ACHN (cell line): ENCODE measurements at places on chromosomes 12 and 14.

- peak; percentile 75 for DNase-seq
Observed at GRCh38 chr12:52884526-52885293, 20.2 kb downstream of the KRT8 start.

DNA sequence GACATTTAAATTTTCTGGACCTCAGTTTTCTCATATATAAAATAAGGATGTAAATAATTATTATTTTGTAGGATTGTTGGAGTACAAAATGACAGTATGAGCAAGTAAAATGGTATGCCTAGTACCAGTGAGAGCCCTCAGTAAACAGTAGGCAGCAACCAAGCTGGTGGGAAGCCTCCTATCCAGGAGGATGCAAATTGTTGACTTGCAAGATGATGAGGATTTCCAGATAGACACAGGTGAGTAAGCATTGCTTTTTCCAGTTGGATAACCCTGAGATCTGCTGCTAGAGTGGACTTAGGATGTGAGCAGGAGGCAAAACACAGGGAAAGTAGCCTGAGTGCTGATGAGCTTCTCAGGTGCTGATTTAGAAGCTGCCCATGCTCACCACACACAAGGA is 28.2 kb upstream of the AMIGO2 start:
- DNase-seq: no peak

- DNase-seq: no peak
Observed at GRCh38 chr14:45246691-45247090, 6.3 kb downstream of the MIS18BP1 start.

- DNase-seq: no peak
Observed at GRCh38 chr12:104577581-104577981, 120.8 kb downstream of the CHST11 start.

- DNase-seq: no peak
Observed at GRCh38 chr14:103288076-103288766, 45.8 kb upstream of the EIF5 start.

GRCh38 chr12:13228579-13228978 is 32.1 kb downstream of the EMP1 start:
- DNase-seq: no peak

GRCh38 chr12:20317554-20317953 is 50.8 kb upstream of the PDE3A start:
- DNase-seq: no peak

DNA sequence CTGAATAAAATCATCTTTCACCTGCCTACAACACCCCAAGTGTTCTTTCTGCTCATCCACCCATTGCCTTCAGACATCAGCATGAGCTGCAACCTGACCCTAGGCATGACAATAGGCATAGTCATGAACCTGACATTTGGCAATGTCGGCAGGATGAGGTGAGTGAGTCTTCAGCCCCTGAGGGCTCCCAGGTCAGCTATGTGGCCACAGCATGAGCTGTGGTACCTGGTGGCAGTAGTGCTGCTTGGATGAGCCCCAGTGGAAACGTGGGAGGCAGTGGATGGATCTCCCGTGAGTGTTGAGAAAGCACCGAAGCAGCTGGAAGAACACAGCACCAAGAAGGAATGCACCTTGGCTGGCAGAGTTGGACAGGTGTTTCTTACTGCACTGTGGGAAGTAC is 334.8 kb upstream of the FAR2 start:
- DNase-seq: no peak

GRCh38 chr12:52667509-52667908 is 12.7 kb downstream of the KRT1 start:
- DNase-seq: peak; percentile 17

GRCh38 chr12:94114166-94114565 is 34.2 kb upstream of the PLXNC1 start:
- no peak for DNase-seq

- no peak for DNase-seq
Observed at GRCh38 chr14:58817846-58818245, 180.1 kb downstream of the DACT1 start.

GRCh38 chr12:79689477-79690141 is 1.2 kb downstream of the PAWR start:
- DNase-seq: peak; percentile 70

DNA sequence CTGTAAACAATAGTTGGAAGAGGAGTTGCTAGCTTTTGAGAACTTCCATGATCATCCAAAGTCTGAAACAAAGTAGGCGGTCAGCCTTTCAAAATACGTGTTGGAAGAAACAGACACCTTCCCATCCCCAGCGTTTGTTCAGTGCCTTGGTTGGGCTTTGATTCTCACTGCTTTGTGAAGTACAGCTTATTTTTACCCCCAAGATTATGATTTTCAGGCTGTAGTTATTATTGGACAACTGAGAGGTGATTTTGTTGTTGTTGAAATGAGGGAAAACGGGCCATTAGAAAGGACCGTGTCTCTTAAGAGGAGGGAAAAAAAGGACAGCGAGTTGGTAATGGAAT is 921 bp upstream of the CEP83 start:
- peak; percentile 40 for DNase-seq

GRCh38 chr12:91769736-91770135 is 375.9 kb downstream of the BTG1 start:
- DNase-seq: no peak

- DNase-seq: no peak
Observed at GRCh38 chr12:97474161-97474560, 11.6 kb downstream of the RMST start.

DNA sequence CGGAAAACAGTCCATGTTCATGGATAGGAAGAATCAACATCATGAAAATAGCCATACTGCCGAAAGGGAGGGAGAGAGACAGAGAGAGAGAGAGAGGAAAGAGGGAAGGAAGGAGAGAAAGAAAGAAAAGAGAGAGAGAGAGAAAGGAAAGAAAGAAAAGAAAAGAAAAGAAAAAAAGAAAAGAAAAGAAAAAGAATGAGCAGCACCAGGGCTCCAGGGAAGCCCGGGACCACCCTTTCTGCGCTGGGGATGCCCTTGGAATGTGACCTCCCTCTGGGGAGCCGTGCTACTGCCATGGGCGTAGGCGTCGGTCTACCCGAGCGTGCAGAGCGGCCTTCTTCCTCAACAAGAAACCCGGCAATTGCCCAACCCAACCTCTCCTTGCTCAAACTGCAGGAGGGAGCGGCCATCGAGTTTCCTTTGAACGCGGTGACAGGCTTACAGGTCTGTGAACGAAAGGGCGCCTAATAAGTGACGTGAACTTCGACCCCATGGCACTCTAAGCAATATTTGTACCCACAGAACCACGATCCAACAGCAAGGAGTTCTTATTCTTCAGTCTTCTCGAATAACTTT is 16.9 kb downstream of the OR6S1 start:
- DNase-seq: no peak

DNA sequence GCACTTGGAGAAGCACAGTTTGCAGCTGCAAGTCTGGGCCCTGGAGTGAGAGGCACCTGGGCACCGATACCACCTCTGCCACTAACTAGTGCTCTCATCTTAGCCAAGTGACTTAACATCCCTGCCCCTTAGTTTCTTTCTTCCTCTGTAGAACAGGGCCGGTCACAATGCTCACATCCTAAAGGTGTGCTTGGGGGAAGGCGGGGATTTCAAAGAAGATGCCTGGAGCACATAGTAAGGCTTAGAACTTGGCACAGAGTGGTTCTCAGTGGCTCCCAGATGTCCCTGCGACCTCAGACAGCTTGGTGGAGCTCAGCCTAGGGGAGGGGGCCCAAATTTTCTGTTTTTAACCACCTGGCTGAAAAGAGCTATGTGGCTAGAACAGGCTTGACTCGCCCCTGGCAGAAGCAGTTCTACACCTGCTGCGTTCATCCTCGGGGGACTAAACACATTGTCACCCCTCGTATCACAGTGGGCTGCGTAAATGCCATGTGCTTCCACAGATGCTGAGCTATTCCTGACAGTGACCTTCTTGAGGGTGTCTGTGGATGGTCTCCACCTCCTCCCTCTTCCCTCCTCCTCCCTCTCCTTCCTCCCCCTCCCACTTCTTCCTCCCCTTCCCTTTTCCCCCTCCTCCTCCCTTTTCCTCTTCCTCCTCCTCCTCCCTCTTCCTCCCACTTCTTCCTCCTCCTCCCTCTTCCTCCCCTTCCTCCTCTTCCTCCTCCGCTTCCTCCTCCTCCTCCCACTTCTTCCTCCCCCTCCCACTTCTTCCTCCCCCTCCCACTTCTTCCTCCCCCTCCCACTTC is 112.1 kb downstream of the PHETA1 start:
- no peak for DNase-seq

- no peak for DNase-seq
Observed at GRCh38 chr12:3987571-3987970, 114.4 kb upstream of the PARP11 start.

DNA sequence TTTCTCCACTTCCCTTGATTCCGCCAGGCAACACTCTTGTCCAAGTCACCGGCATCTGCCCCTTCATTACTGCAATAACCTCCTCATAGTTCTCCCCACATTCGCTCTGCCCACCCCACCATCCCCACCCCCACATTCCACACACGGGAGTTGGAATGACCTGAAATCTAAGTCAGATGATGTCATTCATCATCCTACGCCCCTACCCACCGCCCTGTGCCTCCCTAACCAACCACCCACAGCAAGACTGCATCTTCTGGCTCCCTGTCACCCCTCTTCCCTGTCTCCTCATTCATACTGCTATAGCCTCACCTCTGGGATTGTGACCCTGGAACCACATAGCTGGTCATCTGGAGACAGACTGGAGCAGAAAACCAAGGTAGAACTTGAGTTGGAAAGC is 7.9 kb upstream of the PWP1 start:
- no peak for DNase-seq

DNA sequence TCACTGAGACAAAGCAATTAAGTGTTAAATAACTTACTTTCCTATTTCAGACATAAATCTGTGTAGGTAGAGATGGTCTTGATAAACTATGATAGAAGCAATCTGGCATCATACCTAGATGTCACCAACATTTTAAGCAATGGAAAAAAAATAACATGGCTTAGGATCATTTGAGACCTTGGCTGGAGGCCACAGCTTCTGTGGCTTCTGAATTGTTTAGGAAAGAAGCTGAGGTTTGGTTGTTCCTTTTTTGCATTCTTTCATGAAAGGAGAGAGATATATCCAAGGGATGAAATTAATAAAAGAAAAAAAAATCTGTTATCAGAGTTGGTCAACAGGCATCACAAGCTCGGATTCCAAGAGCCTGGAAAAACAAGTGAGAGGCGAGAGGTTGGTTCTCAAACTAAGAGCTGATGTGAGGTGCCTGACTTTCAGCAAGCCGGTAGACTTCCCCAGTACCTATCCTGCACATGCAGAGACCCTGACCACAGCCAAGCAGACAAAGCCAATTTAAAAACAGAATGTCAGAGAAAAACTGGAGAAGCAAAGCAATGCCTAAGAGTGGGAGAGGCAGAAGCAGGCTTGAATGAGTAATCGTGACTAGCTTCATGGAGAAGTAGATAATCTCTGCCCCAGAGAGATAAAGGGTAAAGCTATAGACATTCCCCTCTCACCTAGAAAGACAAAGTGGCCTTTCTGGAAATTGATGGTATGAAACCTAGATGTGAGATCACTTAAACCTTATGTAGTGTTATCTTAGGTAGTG is 43.4 kb upstream of the ST8SIA1 start:
- no peak for DNase-seq

DNA sequence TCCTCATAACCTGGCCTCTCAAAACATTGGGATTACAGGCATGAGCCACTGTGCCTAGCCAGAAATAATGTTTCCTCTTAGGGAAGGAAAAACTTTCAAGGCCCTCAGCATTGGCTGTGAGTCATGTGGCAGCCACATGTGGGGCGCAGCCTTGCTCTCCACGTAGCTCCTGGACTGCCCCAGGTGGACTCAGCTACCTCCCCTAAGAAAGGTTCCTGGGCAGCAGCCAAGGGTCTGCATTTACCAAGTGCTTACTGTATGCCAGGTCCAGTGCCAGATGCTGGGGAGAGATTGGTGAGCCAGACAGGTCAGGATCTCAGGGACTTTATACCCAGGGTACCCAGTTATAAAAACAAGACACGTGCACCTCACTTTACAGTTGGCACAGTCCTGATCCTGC is 3.7 kb upstream of the TRPV4 start:
- DNase-seq: no peak

- no peak for DNase-seq
Observed at GRCh38 chr14:55097881-55098560, 31.0 kb upstream of the LGALS3 start.

DNA sequence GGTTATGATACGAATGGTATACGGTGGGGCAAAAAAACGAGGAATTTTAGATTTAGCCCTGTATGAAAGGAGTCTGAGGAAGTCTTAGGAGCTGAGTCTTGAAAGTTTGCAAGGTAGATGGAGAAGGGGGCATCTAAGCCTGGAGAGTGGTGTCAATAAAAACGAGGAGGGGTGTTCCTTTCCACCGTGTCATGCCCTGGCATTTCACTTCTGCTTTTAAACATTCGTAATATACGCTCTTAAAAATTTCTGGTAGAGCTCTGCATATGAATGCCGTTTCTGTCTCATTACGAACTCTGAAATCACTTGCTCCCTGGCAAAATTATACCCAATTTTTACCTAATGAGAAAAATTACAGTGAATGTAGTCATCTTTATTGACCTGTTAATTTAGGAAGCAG is 170.2 kb downstream of the ERC1 start:
- DNase-seq: no peak

GRCh38 chr12:100168562-100168961 is 25.9 kb upstream of the BLTP3B start:
- DNase-seq: no peak

DNA sequence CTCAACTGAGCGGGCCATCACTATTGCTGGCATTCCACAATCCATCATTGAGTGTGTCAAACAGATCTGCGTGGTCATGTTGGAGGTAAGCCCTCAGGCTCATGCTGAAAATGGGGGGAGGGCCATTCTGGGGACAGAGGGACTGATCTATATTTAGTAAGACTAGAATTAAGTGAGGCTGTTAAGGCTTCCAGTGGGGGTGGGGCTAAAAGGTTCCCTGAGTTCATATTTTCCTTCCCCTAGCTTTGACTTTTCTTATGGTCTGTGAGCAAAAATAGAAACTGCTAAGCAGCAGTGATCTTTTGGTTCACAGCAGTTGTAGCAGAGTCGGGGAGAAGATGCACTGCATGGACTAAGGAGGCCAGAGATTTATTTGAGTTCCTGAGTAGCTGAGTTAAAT is 9.2 kb downstream of the PCBP2 start:
- DNase-seq: no peak

DNA sequence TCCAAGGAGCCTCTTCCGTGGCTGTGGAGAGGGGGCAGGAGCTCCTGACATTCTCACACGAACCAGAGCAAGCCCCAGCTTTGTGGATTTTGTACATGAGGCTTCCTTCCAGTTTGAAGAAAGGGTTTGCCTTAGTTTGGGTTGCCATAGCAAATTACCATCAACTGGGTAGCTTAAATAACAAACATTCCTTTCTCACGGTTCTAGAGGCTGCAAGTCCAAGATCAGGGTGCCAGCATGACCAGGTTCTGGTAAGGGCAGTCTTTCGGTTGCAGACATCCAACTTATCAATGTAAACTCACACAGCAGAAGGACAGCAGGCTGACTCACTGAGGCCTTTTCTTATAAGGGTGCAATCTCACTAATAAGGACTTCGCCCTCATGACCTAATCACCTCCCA is 25.9 kb upstream of the STAB2 start:
- DNase-seq: no peak

DNA sequence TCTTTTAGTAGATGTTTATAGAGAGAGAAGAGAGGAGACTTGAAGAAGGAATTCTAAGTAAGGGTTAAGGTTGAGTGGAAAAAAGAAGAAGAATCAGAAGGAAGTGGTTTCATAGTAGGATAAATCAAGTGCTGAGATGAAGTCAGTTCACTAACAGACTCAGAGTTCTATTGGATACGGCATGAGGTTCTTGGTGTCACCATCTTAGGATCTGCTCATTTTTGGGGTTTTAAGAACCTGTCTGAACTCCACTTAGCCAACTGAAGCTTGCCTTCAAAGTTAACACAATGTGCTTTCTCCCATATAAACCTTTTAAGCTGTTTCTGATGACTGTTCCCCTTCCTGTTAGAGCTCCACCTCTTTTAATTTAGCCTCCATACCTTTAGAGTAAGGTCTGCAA is 152.6 kb downstream of the PRKCH start:
- no peak for DNase-seq
